ENCODE measurements at places on chromosomes 2 and 18.

- no peak for DNase-seq
These were observed 363.3 kb downstream of the ZNF516 start for GRCh38 chr18:76131738-76132137.

- no peak for DNase-seq
These were observed 39.2 kb upstream of the LRRC30 start for GRCh38 chr18:7191736-7192135.

DNA sequence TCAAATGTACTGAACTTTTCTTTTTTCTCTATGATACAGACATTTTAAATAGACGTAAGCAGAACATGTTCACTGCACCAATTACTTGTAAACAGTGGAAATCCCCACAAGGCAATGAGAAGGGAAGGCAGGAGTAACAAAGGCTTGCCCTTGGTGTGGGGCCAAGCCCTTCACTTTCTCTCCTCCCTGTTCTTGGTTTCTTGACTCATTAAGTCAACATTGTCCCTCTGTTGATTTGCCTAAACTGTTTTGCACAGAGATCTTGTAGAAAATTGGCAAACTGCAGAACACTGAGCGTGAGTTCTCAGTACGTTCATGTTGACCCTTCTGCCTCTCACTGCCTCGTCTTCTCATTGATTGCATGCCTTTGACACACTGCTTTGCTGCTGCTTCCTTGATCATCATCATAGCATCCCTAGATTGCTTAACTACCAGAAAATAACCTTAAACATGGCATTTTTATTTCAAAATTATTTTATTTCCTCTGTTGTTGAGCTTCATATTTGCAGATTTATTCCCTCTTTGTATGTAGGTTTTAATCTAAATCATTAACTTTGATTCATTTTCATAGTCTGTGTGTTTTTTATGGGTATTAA, 257.7 kb downstream of the PTGR3 start:
- no peak for DNase-seq

GRCh38 chr18:54983041-54983686, 23.9 kb upstream of the CCDC68 start:
- no peak for DNase-seq

DNA sequence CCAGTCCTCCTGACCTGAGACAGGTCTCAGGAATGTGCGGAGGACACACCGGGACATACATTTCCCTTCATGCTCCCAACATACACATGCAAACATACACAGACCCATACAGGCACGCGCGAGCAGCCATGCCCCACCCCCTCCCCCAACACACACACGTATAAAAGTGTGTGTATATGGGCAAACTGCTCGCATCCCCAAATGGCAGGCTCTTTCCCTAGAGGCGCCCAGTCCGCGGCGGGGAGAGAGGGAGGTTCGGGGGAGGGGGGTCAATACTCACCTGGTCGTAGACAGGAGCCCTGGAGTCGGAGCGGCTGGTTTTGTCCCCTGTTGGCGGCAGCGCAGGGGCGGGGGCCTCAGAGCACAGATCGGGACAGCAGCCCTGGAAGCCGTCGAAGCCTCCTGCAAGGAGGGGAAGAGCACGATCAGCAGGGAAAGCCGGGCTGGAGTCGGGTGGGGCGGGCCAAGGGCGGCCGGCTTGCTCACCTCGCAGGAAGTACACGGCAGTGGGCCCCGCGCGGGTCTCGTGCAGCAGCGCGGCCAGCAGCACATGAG, 682 bp downstream of the DUSP2 start:
- DNase-seq: peak; percentile 38

DNA sequence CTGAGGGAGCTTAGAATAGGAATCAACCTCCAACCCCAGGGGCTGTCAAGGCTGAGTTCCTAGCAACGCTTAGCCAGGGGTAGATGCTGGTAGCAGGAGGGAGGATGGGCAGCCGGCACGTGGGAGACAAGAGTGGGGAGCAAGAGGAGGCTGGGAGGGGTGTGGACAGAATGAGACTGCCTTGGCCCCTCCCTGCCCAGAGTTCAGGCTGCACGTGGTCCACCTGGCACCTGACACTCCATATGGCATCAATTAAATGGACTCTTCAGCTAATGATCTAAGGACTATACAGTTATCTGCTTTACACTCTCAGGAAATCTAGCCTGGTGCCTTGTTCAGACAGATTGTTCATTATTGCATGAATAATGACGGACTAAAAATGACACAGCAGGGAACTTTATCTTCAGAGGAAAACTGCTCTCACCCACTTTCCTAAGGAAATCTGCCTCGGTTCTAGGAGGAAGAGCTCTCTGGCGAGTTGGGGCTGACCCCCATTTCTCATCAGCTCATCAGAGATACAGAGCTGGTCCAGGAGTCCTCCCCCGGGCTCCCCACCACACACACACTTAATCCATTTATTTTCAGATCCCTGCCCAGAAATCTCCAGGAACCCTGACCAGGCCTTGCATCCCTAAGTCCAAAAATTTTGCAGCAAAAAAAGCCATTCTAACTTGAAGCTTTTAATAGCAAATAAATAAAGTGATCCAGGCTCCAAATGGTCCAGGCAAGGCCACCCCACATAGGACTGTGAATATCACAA, 102.1 kb upstream of the CDC42EP3 start:
- no peak for DNase-seq

DNA sequence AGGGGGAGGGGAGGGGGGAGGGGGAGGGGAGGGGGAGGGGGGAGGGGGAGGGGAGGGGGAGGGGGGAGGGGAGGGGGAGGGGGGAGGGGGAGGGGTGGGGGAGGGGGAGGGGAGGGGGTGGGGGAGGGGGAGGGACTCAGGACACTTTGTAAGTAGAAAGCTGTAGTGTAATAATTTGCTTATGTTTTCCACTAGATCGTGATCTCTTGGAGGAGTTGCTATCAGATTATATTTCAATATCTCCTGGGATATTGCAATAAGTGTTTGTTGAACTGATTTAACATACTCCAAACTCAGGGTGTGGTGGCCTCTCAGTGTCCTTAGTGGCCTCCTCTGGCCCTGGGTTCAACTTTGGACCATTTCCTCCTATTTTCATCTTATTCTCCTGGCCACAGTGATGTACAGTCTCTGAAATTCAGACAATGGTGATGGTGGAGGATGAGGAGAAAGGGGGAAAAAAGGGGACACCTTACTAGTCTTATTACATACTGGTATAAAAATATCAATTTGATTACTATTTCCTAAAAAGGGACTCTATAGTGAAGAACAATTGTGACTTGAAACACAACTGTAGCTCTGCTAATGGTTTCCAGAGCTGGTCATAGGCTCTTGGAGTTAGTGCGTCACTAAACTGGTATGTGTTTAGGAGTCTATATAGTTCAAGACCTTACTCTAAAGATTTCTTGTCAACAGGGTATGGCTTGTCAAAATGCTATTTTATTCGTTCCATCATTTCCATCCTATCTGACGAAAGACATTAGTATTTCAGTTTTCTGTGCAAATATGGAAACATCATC, 89.6 kb downstream of the DDX1 start:
- no peak for DNase-seq

DNA sequence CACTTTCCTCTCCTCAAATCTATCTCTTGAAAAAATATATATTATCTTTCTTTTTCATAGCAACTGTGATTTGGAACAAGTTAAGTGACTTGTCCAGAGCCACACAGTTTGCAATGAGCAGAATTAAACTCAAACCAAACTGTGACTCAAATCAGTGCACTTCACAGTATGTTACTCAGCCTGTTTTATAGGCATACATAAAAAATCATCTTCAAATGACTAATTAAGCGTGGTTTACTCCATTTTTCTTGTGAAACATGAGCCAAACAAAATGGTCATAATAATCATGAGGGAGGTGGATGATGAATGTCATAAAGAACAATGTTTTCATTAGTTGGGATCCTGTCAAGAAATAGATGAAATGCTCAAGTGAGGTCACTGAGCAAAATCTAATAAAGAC, 6.1 kb upstream of the CCDC178 start:
- no peak for DNase-seq

DNA sequence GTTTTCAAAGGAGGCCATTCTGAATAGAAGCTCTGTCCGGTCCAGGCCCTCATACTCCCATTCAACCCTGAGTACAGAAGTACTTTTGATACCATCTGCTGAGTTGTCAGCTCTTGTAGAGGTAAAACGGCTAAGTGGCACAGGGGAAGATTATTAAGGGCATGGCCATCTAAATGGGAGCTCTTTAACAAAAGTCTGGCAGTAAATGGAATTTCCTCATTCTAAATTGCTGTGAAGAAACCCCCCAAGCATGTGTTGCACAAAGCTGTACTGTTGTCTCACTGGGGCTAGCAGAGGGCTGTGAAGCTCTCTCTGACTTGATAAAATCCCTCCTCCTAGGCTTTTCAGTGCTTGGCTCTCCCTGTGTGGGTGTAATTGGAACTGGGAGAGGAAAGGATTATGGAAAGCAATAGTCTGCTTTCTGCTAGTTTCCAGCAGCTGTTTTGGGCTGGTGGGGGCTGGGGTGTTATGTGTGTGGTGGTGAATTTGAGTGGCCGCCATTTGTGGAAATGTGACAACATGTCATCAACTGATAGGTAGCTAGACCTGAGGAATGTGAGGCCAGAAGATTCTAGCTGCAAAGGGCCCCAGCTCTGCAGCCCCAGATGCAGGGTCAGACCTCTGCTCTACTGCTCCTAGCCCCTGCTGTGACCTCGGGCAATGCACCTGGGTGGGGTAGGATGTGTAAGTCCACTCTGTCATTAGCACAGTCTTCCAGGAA, 65.1 kb downstream of the MAP4K4 start:
- DNase-seq: peak; percentile 60

All from left hindlimb (tissue), 1 donor.